ENCODE measurements at places on chromosomes 11 and 22.

DNA sequence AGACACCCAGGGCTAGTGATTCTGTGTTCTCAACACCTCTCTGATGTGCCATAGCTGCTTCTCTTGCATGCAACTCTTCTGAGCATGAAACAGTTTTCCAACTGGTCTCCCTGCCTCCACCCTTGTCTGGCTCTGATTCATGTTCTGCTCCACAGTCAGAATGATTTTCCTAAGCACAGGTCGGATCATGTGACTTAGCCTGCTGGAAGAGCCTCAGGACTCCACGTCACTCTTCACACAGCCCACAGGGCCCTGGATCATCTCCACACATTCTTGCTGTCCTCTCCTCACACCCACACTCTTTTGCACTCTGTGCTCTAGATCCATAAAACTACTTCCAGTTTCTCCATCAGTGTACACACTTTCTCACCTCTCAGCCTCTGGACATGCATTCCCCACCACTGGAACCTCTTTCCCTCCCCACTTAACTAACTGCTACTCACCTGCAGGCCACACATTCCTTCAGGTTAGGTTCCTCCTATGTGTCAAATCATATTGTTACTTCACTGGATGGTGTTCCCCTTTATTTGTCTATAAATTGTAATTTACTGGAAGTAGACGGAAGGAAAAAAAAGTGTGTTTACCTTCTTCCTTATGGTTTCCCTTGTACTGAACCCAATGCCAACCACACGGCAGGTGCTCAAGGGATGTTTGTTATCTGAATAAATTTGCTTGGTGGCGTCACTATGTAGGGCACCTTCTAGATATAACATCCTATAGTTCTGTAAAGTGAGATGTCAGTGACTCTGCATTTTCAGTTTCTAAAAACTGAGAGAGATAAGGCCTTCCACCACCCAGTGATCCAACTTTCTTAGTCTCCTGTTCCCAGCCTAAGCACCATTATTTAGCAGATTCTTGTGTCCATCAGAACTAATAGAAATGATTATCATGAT, 133.7 kb downstream of the ETS1 start:
- DNase-seq = no peak

DNA sequence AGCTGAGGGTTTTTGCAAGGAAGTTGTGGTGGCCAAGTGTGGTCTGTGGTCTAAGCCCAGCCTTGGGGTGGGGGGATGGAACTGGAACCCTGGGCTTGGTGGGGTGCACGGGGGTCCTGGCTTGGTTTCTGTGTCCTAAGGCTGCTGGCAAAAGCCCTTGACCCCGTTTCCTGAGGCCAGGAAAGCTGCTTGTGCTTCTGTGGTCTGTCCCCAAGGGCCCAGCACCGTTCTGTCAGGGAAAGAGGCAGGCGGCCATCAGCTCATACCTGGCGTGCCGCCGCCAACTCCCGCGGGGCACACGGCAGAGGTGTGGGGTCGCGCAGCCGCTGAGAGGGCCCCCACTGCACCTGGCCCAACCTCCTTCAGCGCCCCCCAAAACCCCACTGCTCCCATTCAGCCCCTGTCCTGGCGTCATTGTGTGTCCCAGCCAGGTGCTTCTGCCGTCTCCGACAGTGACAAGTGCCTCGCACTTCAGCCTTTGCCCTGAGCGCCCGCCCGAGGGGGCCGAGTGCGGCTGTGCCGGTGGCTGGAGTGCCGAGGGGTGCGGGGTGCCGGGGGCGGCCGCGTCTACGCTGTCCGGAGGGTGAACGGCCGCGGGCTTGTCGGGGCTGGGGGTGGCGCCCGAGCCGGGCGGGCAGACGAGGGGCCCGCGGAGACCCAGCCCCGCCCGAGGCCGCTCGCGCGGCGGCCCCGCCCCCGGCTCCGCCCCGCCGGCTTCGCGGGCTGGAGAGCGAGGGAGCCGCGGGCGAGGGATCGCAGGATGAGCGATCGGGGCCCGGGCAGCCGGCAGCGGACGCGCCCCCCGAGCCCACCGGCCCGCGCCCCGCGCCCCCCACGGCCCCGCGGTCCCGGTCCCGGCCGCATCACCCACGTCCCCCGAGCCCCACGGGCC, at the start of gene CNIH2:
CNIH2 (plus strand) TSS at position 705 of the 892 bp plus-strand sequence. CDS start 282 bp downstream, outside the sequence.
- DNase-seq = no peak

DNA sequence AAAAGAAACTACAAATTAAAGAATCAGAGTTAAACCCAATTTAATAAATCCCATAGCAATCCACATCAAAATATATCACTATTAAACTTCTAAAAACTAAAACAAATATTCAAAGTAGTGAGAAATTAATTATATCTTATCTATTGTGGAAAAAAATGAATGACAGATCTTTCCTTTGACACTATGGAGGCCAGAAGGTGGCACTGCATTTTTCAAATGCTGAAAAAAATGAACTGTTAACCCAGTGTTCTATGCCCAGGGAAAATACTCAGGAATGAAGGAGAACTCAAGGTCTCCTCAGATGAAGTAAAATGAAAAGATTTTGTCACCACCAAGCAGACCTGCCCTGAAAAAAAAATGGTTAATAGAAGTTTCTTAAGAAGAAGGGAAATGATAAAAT, 27.7 kb downstream of the TYR start:
- DNase-seq = no peak

GRCh38 chr22:25137577-25138525, 61.8 kb upstream of the CRYBB3 start:
- no peak for DNase-seq

DNA sequence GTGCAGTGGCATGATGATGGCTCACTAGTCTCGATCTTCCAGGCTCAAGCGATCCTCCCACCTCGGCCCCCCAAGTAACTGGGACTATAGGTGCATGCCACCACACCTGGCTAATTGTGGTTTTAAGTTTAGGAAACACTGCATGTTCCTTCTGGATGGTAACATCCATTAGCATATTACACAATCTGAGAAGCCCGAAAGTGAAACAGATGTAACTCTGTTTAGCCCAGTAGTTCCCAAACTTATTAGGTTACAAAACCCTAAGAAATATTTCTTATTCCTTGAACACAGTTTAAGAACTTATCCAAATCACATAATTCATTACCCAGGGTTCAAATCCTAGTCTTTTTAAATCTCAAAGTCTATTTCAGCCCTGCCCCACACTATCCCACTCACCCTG, 28.3 kb downstream of the POLDIP3 start:
- DNase-seq = no peak

DNA sequence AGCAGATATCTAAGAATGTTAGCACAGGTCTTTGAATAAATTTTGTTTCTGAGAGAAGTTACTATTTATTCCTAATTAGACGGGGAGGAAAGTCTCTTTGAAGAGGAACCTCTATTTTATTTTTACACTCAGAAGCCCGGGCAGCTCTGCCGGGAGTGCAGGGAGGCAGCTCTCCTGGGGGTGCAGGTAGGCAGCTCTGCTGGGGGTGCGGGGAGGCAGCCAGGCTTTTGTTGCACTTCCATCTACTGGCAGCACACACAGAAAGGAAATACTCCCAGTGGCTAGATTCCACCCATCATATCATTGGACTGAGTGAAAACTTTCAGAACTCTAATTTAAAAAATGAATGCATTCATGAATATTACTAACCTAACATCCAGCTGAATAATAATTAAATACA, 24.6 kb downstream of the OR10A6 start:
- DNase-seq = no peak
